Activated T-cell treated with anti-CD3 and anti-CD28 coated beads for 24 hours (primary cell): ENCODE measurements at places on chromosomes 6 and 20.
A peak's percentile ranks its signal among the peaks of the same experiment; 100 is the strongest.

DNA sequence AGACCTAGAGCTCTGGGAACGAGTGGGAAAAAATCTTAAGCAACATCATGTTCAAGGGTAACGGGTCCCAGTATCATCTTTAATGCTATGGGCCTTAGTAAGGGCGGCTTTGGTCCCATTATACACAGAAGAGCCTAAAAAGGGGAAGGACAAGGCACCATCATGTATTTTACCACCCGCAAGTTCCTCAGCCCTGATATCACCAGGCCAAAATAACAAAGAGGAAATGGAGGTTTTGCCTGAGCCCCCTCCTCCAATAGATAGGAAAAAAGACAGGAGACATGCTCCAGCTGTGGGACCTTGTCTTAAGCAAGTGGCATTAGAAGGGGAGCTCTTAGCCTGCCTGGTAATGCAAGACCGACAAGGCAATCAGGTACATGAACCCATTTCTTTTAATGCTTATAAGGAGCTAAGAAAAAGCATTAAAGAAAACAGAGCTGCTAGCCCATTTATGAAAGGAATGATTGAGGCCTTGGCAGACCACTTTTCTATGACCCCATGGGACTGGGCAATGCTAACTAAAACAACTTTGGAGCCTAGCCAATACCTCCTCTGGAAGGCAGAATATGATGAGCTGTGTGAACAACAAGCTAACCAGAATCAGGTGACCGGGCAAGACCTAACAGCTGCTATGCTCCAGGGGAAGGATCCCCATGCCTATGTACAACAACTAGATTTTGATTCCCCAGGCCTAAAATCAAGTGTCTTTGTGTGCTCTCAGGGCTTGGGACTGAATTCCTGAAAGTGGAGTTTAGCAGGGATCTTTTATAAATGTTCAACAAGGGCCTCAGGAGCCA is 23.2 kb downstream of the HLA-DPA1 start:
- DNase-seq, result no peak

- no peak for DNase-seq
Measured at GRCh38 chr20:63529861-63530787, 7.1 kb downstream of the PTK6 start.

GRCh38 chr20:54205450-54205849 is 2.4 kb upstream of the PFDN4 start:
- DNase-seq, result no peak

DNA sequence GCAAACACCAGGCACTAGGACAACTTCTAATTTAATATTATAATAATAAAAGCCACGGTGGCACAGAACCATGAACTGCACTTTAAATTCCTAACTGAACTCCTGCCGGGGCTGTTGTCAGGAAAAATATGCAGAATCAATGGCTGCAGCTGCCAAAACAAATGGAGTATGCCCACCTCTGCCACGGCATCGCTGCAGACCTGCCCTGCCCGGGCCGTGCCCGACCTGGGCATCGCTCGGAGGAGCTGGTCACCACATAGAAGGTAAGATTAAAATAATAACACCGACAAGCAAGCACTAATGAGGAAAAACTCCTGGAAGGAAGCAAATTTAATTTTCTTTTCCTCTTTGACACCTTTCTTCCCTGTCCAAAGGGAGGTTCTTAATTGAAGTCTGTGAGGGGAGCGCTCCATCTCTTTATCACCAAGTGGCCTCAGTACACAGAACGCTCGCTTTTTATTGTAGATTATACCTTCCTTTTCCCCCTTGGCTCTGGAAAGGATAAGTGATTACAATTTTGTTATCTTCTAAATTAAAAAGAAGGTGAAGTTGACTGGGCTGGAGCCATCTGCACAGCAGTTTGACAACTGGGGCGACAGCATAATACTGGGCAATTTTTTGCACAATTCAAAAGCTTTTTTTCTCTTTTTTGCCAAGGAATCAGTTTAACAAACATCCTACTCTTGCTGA is 351.3 kb downstream of the ZFAND3 start:
- DNase-seq, result no peak

GRCh38 chr6:34888874-34889555 is at the start of gene ANKS1A:
Gene ANKS1A (plus strand): TSS chr6:34889255. CDS start chr6:34889403, 148 bp downstream.
- DNase-seq, result peak; percentile 88

- DNase-seq, result no peak
Measured at GRCh38 chr20:5430670-5431069, 113.9 kb upstream of the PROKR2 start.

GRCh38 chr6:137261361-137261760 is 42.2 kb upstream of the IFNGR1 start:
- DNase-seq, result no peak

DNA sequence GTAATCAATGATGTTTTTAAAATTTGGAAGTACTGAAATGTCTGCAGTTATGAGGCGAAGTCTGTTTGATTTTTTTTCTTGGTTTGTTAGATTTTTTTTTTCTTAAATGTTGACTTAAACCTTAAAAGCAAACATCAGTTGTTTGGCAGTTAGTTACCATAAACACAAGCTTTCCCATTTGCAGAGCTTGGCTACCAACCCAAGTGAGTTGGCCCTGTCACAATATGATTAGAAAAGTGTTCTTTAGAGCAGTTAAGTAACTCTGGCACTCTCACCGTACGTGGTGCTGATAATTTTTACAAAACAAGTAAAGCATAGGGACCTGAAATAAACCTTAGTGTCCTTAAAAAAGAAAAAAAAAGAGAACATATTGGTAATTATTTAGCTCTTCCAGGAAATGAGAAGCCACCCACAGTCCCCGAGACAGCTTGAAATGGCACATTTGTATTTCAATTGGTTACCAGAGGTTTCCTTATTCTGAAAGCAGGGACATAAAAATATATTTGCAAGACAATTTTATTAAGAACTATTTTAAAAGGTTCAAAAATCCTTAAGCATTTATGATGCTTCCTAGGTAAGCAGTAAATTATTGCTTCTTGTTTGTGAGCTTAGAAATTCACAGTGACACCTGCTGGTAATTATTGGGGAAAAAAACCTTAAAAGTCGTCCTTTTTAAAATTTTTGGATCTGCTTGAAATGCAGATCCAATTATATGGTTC is 3.9 kb downstream of the HEY2 start:
- no peak for DNase-seq

- peak; percentile 68 for DNase-seq
Measured at GRCh38 chr6:26329763-26330511, 35.1 kb upstream of the BTN3A2 start.

DNA sequence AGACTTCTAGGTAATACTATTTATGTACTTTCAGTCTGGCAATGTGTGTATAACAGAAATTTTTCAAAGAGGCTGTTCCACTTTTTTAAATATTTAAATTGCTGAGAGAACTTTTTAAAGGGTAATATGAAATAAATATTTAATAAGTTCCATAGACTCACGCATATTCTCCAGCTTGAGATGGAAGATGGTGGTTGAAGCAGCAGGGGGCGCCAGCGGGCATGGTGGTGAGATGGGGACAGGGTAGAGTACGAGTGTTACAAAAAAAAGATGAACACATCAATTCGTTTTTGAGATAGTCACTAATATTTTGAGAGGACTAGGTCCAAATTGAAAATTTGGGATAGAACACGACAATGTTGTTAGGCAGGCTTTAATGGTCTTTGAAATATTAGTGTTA is 68.4 kb downstream of the RSPO3 start:
- DNase-seq, result peak; percentile 41

GRCh38 chr6:30781395-30781742 is 37.0 kb upstream of the IER3 start:
- DNase-seq, result no peak

- DNase-seq, result no peak
Measured at GRCh38 chr6:149405823-149406765, 6.0 kb downstream of the SUMO4 start.

- no peak for DNase-seq
Measured at GRCh38 chr6:89414215-89414614, 2.1 kb upstream of the RRAGD start.

DNA sequence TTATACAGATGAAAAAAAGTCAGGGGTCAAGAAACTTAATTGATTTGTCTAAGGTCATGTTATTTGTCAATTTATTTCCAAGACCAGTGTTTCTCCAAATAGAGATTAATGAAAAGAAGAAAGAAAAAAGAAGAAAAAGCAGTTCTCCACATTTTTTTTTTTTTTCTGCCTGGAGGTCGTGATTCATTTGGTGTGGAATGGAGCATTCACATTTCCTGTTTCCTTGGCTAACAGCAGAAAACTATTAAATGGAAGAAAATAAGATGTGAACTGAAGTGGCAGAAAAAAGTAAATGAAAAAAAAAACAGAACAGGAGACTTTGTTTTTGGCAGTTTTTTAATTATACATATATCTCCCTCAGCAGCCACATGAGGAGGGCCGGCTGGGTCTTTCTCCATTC is 470.8 kb upstream of the ZNF337 start:
- no peak for DNase-seq

DNA sequence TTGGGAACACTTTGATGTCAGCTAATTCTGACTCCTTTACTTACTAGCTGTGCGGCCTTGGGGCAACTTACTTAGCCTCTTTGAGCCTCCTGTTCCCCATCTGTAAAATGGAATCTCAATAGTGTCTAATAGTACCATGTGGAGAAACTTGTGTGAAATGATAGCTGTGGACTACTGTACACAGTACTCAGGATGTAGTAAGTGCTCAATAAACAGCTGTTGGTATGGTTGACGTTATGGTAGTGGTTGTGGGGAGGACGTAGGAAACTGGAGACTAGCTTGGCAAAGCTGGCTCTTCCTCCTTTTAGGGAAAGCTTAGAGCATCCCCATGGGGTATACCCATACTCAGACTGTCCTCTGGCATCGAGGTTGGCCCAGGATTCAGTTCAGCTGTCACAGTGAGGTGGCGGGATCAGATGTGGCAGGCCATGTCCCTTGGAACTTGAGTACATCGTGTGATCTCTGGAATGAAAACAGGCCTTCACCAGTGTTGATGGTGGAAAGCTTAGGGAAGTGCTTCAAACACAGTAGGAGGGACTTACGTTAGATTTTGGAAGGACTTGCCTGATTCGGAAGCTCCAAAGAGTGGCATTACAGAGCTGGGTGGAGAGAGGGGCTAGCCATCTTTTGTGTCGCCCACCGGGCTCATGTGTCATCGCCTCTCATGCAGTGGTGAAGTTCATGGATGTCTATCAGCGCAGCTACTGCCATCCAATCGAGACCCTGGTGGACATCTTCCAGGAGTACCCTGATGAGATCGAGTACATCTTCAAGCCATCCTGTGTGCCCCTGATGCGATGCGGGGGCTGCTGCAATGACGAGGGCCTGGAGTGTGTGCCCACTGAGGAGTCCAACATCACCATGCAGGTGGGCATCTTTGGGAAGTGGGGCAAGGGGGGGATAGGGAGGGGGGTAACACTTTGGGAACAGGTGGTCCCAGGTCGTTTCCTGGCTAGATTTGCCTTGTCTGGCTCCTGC is 7.1 kb downstream of the VEGFA start:
- no peak for DNase-seq

DNA sequence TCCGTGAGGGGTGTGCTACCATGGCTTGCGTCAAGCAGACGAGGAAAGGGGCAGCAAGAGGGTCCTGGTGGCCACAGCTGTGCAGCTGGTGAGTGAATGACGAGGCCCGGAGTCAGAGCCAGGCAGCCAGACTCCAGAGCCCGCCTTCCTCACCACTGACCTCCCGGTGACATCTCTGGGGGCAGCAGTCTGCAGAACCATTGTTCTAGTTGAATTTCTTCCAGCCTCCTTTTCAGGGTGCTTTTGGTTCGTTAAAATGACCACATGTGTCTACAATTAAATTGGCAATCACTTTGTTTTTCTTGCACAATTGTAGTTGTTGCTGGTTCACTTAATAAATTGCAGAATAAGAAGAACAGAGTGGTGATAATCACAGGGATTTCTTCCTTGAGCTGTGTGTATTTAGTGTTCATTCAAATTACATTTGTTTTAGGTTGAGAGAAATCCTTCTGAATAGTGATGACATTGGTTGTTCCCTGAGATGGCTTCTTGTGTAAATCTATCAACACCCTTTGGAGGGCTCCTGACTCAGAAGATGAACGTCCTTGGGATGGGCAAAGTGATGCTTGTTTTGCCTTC is 96.4 kb downstream of the TULP4 start:
- no peak for DNase-seq

DNA sequence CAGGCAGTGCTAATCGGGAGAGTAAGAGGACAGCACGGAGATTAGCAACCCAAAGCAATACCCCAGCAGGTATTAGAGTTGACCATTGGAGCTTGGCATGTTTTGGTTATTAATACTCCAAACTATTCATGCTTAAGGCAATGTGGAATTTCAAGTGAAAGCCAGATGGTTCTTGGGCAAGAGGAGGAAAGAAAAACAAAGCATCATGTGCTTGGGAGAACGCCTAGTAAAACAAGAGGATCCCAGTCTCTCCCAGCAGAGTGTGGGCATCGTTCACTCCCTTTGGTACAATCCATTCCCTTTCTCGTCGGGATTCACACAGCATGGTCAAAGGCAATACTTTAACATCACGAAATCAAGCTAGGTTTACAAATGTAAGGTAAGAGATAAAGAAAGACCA is 349.8 kb downstream of the PRKN start:
- DNase-seq, result no peak

GRCh38 chr20:19974630-19975435 is 42.3 kb upstream of the NAA20 start:
- no peak for DNase-seq

DNA sequence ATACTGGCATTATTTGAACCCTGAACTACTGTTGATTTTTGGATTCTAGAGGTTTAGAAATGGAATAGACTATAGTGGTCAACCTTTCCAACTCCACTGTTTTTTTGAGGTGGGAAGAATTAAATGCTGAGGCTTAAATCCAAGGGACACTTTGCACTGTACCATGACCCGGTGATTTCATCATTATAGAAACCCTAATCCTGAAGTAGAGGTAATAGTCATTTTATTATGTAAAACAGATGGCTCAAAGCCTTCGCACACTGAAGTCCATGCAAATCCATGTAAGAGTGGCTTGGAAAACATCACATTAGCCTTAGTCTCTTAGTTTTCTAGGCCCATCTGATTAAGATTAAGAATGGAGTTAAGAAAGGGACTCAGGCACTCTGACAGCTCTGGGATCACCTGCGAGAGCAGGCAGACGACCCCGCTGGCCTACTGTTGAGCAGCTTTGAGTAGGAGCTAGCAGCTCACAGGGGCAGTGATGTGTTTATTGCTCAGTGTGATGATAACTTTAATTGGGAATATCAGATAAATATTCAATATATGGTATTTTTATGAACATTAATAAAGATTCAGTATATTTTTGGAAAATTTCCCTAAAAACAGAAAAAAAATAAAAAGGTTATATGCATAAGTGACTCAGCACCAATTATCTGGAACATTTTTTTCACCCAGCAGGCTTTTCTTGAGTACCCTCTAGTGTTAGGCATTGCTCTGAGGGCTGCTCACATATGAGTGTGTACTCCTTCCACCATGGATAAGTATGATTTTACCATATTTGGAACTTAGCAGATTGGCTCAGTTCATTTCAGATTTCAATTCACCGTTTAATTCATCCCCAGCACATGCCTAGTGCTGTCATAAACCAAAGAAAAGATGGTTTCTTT is 13.4 kb downstream of the SLX4IP start:
- no peak for DNase-seq

- DNase-seq, result no peak
Measured at GRCh38 chr6:135686784-135687301, 164.7 kb upstream of the PDE7B start.

DNA sequence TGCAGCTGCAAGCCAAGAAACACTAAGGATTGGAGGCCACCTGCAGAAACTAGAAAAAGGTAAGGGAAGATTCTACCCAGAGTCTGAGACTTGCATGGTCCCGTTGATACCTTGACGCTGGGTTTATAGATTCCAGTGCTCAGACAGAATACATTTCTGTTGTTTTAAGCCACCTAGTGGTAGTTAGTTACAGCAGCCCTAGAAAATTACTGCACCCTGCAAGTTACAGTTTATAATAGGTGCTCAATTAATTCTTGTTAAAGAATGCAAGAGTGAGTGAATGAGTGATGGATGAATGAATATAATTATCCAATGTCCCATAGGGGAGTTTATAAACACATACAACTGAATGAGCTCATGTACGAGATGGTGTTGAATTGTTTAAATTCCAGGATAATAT is 453.1 kb upstream of the SLC35B3 start:
- DNase-seq, result no peak
